ENCODE measurements at places on chromosomes 11 and 22.

DNA sequence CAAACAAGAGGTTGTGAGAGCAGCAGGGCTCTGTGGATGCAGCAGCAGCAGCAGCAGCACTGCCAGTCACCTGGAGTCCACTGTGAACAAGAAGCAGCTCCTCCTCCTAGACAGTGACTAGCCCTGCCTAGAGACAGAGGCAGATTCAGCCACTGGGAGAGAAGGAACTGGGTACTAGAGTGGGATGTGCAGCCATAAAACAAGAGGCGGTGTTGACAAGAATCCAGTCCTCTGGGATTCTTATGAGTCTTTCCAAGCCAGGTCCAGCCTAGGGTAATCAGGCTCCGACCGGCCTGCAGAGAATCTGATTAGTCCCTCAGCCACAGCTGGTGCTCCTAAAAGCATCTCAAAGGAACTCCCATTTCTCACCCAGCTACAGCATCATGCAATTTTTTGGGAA, 83.9 kb upstream of the USP47 start:
- DNase-seq = no peak

GRCh38 chr11:22169833-22170232, 23.1 kb upstream of the ANO5 start:
- no peak for DNase-seq

- no peak for DNase-seq
Measured at GRCh38 chr22:31947296-31947695, 3.0 kb downstream of the YWHAH start.

DNA sequence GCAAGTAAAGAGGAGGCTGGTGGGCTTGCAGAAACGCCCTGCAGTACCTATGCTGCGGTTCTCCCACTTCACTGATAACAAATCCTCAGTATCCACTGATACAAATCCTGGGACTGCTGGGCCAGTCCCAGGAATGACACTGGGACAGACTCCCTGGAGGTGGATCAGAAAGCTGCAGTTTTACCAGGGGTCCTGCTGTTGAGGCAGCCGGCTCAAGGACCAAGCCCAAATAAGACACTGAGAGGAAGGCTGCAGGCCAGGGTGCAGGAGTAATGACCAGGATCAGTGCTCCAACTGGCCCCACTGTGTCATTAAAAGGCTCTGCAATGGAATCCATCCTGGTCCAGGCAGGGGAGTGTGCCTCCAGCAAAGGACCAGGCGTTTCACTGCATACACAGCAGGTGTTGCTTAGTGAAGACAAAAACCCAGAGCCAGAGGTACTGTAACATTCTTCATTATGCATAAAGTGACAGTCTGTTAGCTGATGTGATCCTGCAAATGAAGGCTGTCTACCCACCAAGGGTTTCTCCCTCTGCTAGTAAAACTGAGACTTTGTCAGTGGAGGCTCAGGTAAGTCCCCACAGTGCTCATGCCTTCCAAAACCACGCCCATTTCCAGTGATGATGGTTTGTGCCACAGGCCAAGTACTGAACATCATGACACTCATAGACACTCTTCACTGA, 1.4 kb upstream of the C22orf39 start:
- no peak for DNase-seq

DNA sequence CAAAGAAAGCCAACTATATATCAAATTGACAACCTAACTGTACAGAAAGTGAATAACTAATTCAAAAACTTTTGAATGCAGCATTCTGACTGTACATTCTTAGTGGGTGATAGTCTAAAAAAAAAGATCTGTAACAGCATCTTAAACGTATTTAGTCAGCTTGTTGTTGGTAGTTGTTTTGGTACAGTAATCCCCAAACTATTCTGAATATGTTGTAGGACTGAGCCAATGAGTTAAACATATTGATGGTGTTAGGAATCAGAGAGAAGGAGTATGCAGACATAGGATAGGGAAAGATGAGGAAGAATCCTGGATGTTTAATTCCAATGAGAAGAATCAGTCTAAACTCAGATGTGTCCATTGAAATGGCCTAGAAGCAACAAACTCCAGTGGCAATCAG, 41.9 kb upstream of the KIRREL3 start:
- no peak for DNase-seq

- no peak for DNase-seq
Measured at GRCh38 chr22:24827296-24827695, 21.3 kb downstream of the SGSM1 start.

- no peak for DNase-seq
Measured at GRCh38 chr22:32328306-32329201, 29.1 kb upstream of the RFPL3 start.

- DNase-seq = no peak
Measured at GRCh38 chr22:33321466-33321865, 263.3 kb upstream of the SYN3 start.

Data from activated T-cell treated with anti-CD3 and anti-CD28 coated beads, Interleukin-2, amount 50 U/mL, for 1 hour (primary cell).